ENCODE measurements at places on chromosomes 3 and 15.
A peak's percentile ranks its signal among the peaks of the same experiment; 100 is the strongest.

GRCh38 chr15:67853454-67853853, 13.6 kb upstream of the RNU6-1 start:
- no peak for DNase-seq

GRCh38 chr15:100890051-100890720, 10.6 kb downstream of the ALDH1A3 start:
- DNase-seq, result no peak

DNA sequence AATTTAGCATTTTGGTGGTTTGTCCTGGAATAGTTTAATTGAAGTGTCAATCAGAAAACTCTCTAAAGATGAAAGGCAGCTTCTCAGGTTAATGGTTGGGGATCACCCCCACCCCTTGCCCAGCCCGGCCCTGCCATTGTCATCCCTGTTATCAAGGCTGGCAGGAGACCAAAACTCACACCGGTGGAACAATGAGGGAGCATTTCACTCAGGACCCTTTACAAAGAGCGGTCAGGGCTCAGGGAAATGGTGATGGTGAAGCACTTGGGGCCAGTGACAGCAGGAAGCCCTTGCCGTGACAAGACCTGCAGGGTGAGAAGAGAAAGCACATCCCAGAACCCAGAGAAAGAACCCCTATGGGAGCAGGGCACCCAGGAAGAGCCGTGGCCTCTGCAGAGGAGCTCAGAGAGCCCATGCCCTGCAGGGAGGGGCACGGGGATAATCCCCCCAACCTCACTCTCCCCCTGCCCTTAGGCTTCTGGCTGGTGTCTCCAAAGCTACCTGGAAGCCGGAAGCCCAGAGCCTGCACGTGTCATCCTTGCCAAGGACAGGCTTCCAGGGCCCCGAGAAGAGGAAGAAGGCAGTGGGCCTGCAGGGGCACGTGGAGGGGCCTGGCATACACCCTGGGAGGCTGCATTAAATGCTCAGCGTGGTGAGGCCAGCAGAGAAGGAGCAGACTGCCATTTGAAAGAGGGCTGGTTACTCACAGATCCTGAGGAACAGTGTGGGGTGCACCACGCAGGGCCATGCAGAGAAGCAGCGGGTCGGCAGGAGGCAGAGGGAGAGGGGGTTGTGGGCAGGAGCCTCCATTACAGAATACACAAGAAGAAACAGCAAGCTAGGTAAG, 80.6 kb upstream of the PRR20G start:
- DNase-seq, result no peak

- no peak for DNase-seq
Measured at GRCh38 chr3:142165194-142165593, 15.8 kb upstream of the TFDP2 start.

GRCh38 chr3:148379763-148380382, 317.8 kb upstream of the AGTR1 start:
- no peak for DNase-seq

DNA sequence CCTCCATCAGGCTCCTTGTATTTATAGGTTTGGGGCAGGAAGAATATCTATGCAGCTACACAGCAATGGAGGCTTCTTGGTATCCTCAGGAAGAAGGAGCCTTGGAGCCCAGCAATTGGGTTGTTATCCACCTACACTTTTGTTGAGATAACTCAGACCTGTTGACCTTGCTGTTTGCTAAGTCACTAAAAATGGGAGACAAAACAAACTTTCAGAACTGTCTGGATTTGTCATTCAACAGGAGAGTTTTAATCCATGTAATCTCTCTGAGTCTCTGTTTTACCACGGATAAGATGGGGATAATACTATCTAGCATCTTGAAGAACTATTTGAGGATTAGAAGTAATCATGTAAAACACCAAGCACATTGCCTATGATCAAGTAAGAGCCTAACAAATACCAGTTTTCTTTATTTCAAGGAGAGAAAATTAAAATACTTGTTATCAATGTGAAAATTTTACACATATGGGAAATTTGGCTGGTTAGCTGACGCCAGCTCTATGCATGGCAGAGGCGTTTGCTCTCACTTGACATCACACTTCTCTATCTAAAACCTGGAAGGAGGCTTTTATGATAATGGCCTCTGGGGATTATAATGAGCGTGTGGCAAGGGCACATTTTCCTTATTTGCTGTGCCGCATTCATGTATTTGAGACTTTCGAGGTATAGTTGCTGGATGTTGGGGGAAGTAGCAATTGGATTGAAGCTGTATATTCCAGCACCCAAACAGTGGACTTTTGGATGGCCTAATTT, 215.6 kb downstream of the PDCD6IP start:
- no peak for DNase-seq

GRCh38 chr3:178671791-178672190, 135.6 kb downstream of the KCNMB2 start:
- no peak for DNase-seq

- no peak for DNase-seq
Measured at GRCh38 chr3:152499791-152500385, 231.2 kb downstream of the MBNL1 start.

DNA sequence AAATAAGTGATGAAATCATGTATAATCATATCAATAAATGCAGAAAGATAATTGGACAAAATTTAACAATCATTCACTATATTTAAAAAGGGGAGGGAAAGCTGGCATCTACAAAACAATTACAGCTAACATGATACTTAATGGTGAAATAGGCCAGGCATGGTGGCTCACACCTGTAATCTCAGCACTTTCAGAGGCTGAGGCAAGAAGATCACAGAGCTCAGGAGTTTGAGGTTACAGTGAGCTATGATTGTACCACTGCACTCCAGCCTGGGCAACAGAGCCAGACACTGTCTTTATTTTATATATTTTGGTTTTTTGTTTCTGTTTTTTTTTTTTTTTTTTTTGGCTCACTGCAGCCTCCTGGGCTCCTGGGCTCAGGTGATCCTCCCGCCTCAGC, 12.1 kb downstream of the EDC3 start:
- no peak for DNase-seq

DNA sequence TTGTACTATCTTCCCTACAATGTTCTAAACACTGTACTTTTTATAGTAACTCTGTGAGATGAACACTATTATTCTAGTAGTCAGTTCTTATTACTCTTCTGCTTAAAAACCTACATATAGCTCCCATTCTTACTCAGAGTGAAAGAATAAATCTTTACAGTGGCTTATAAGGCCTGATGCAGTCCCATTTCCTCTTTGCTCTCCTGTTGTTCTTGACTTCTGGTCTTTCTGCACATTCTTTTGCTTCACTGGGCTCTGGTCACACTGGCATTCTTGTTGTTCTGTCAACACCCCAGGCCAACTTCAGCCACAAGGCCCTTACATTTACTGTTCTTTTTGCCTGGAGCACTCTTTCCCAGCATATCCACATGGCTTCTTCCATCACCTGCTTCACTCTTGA, 58.2 kb upstream of the TP63 start:
- DNase-seq, result no peak

GRCh38 chr3:23253214-23253613, 50.1 kb downstream of the UBE2E2 start:
- no peak for DNase-seq

DNA sequence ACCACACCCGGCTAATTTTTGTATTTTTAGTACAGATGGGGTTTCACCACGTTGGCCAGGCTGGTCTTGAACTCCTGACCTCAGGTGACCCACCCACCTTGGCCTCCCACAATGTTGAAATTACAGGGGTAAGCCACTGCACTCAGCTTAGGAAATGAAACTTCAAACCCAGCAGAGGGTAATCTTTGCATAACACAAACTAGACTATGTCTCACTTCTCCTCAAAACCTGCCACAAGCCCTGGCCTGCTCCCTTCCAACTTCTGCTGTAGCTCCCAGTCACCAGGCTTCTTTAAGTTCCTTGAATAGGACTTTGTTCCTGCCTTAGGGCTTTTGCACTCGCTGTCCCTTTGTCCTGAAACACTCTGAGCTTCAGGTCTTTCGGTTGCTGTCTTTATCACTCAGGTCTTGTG, 39.2 kb upstream of the SEMA4B start:
- no peak for DNase-seq

GRCh38 chr3:131387796-131388489, 6.4 kb downstream of the NUDT16 start:
- DNase-seq, result no peak

DNA sequence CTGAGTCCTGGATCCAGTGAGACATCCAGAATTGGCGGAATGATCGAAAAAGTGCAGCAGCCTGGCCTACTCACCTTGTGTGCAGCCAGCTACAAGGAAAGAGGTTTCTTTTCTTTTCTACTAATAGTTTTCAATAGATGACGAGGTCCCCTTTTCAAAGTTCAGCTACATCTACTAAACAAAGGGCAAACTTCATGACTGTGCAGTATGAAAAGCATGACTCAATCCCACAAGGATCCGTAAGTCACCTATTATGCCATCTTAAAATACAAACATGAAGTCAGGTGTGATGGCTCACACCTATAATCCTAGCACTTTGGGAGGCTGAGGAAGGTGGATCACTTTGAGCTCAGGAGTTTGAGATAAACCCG, 16.7 kb downstream of the MIX23 start:
- DNase-seq, result no peak

DNA sequence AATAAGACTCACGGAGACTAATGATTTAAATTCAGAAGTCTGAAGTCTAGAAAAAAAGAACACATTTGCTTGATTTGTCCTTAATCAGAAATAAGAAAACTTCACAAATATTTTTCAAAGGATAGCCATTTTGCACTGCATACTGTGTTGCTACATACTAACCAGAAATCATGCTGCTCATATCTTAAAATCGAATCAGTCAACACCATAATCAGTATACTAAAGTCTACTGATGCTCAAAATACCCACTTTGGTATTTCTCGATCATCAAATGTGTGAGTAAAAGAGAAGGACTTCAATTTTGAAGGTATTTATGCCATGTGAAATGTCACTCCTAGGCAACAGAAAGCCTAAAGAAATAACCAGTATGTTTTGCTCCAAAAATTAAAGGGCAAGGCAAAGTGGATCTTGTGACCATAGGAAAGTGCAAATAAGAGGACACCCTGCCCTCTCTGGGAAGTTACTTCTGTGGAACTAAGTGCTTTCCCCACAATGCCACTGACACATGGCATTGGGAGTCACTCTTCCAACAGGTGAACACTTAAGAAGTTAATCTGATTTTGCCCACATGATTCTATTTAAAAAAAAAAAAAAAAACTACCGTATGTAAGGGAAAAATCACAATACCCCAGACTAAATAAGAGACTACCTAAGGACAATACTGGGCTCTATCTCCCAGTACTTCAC, 2.7 kb downstream of the LRIG1 start:
- DNase-seq, result no peak

DNA sequence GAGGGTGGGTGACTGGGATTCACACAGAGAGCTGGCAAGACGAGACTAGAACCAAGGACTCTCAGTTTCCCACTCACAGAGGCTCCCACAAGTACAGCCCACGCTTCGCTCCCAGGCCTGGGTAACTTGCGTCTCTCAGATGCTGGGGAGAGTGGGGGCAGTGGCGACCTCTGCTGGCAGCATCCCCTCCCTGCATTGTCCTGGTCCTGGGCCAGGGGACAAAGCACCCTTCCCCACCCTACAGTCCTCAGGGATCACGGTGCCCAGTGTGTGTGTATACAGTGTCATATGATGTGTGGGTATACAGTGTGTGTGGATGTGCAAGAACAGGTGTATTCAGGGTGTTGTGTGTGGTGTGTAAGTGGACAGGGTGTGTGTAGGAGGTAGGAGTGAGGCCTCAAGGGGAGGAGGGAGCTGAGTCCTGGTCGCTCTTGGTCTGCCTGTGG, 12.8 kb downstream of the VILL start:
- peak; percentile 43 for DNase-seq

- no peak for DNase-seq
Measured at GRCh38 chr15:83850015-83850414, 196.1 kb downstream of the ADAMTSL3 start.

DNA sequence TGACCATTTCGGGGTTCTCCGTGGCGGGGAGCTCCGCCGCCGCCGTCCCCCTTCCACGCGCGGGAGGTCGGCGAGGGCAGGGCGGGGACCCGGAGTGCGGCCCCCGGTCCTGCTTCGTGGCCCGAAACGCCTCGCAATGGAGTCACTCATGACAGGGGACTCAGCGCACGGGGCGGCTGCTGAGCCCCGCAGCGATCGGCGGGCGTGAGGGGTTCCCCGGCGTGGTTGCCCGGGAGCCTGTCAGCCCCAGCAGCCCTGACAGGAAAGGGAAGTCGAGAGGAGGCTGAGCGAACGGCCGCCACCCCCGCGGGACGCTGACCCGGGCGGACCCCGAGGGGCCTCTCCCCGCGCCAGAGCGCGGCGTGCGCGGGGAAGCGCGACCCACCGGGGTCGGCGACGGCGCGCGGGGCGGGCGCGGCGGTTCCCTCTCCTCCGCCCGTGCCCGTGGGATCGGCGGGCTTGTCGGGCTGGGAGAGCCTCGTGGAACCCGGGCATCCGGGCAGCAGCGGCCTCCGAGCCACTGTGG, 564 bp upstream of the PIGZ start:
- peak; percentile 20 for DNase-seq

DNA sequence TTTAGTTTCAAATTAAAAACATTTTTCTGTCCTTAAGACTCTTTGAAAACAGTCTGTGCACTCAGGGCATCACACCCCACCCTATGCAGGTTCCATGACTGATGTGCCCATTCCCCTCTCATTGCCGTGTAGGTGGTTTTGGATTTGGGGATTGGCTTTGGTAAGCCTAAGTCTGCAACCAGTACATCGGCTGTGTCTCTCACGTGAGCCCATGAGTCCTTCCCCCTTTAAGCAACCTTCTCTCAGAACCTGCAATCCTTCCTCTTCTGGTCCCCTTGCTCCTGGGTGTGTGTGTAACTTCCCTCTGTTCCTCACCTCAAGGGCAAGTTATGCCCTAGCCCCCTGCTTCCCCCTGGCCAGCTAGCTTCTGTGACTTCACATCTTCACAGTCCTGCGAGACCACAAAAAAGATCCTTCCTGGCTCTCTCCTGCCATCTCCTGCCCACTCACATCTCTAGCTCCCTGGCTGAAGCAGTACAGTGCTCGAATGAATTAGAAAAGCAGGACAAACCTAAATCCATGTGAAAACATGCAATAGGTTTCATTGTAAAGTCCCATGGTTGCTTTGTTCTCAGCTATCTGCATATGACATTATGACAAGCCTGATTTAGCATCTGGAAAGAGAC, 126.7 kb downstream of the UACA start:
- DNase-seq, result no peak

DNA sequence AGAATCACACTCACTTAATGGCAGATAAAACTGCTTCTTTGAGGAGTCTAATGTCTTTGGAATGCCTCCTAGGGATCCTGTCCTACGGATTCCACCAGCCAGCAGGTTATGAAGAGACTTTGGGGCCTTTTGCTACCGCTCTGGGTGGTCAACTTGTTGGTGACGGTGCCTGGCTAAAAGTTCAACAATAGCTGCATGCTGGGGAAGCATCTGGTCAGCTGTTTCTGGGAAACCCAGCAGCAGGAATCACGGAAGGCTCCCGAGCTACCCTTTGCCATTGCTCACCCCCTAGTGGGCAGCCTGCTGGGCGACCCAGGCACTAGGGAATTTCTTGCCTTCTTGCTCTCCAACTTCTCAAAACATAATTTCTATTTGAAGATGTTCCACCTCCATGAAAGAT, 263.3 kb downstream of the NEK10 start:
- DNase-seq, result no peak

GRCh38 chr3:32245200-32245599, 6.7 kb downstream of the CMTM8 start:
- no peak for DNase-seq

- DNase-seq, result no peak
Measured at GRCh38 chr3:7280318-7280717, 419.4 kb downstream of the GRM7 start.

GRCh38 chr3:65112751-65113300, 425.0 kb upstream of the ADAMTS9 start:
- no peak for DNase-seq
